Ascending aorta (tissue), 2 donors: ENCODE measurements at places on chromosomes 7 and 10. TPM values are rescaled to one million over a fixed set of nuclear protein-coding genes. Genes with fewer than 3 reads are reported as not detected.

DNA sequence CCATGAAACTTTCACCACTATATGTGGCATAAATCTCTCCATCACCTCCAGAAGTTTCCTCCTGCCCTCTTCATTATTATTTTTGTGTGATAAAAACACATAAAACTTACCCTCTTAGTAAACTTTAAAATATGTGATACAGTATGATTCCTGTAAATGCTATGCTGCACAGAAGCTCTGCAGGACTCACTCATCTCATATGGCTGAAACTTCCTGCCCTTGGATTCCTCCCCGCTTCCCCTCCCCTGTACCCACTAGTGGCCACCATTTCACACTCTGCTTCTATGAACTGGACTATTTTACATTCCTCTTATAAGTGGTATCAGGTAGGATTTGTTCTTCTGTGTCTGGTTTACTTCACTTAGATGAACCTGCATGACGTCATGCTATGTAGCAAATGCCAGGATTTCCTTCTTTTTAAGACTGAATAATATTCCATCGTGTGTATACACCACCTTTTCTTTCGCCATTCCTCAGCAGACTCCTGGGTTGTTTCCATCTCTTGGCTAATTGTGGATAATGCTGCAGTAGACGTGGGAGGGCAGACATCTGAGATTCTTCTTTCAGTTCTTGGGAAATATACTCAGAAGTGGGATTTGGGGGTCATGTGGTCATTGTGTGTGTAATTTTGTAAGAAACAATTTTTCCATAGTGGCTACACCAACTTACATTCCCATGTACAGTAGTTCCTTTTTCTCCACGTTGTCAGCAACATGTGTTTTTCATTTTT, 335.2 kb downstream of the SDK1 start:
- DNase-seq: no peak

CYP26A1 gene
- not detected for total RNA-seq

DNAJB12 gene
- 46.1 TPM for total RNA-seq

DNA sequence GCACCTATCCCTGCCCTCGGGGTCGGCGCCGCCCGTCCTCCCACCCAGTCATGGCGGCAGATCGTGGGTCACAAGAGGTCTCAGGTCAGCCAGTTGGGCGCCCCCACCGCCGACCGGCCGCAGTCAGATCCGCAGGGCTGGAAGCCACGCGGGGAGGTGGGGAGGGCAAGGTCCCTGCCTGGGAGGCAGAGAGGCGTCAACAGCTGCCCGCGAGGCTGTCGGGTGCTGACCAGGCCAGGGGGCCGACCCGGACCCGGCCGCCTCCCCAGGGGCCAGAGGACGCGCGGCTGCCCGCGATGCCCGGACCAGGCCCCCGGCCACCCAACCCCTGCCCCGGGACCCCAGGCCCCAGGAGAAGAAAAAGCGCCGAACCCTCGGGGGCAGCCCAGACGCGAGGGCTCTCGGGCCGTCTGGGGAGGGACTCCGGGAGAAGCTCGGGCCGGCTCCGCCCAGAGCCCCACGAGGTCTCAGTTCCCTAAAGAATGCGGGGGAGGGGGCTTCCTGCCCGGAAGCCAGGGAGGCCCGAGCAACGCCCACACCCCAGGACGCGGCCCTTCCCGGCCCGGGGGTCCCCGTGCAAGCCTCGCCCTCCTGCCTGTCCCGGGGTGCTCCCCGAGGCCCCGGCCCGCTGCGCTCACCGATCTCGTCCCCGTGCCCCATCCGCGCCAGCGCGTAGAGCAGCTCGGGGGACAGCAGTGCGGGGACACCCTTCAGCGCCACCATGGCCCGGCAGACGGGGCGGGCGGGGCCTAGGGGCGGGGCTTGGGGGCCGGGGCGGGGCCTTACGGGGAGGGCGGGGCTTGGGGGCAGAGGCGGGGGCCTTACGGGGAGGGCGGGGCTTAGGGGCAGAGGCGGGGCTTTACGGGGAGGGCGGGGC, at the start of gene FUOM:
Gene FUOM (minus strand): TSS at position 735 of the 877 bp plus-strand sequence. CDS start 12 bp downstream, at position 723.
- DNase-seq: no peak

DNA sequence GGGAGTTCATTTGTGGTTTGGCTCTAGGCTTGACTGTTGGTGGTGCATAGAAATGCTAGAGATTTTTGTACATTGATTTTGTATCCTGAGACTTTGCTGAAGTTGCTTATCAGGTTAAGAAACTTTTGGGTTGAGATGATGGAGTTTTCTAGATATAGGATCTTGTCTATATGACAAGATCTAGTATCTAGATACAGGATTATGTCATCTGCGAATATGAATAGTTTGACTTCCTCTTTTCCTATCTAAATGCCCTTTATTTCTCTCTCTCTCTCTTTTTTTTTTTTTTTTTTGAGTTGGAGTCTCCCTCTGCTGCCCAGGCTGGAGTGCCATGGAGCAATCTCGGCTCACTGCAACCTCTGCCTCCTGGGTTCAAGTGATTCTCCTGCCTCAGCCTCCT, 62.9 kb downstream of the MGAM2 start:
- DNase-seq: no peak

DNA sequence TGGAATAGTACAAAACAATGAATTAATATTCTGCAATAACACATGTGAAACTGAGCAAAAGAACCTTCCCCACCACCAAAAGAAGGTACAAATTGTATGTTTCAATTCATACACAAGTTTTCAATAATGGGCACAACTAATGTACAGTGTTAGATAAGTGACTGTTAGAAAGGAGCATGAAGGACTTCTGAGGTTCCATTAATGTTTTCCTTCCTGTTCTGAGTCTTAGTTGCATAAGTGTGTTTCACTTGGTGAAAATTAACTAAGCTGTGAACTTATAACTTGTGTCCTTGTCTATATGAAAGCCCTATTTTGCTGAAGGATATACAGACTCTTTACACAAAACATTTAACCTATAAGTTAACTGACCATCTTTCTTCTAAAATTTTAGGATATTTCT, 8.2 kb downstream of the GSAP start:
- no peak for DNase-seq

TRAPPC14 gene
- 22.0 TPM for total RNA-seq

FAM25G gene
- total RNA-seq: not detected

ENTPD1 gene
- total RNA-seq: 41.6 TPM

DNA sequence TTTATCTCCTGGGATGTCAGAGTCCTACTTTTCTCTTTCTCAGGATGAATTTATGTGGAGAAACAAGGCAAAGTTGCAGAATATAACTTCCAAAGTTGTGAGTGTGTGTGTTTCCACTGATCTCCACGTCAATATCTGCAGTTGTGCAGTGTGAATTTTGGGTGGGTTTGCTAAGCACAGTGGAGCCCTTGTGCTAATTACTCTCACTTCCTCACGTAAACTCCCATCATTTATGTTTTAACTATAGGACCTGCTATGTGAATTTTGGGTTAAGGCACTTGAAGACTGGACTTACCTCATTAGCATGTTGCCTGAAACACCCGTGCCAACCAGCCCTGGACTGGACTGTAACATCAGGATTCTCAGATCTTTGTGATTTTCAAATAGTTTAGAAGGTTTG, 51.9 kb upstream of the NPVF start:
- DNase-seq: no peak

- no peak for DNase-seq
These were observed 398.5 kb upstream of the CNTNAP2 start for GRCh38 chr7:145718129-145718528.

MICU1 gene
- 18.9 TPM for total RNA-seq

C10orf143 gene
- 0.11 TPM for total RNA-seq

DNA sequence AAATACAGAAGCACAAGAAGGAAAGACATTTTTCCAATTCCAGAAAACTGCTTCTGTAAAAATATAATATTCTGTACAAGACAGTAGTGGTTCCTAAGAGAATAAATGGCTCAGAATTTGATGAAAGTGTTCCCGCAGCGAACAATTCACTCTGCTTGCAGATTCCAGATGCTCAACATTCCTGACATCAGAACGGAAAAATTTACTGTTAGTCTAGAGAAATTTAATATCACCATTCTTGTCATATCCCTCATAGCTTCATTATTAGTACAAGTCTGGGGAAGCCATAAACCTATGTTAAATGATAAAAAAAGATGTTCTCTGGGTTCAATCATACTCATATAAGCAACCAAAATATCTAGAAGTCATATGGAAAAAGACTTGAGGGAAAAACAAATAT, 83.6 kb downstream of the MPP7 start:
- DNase-seq: no peak

DNA sequence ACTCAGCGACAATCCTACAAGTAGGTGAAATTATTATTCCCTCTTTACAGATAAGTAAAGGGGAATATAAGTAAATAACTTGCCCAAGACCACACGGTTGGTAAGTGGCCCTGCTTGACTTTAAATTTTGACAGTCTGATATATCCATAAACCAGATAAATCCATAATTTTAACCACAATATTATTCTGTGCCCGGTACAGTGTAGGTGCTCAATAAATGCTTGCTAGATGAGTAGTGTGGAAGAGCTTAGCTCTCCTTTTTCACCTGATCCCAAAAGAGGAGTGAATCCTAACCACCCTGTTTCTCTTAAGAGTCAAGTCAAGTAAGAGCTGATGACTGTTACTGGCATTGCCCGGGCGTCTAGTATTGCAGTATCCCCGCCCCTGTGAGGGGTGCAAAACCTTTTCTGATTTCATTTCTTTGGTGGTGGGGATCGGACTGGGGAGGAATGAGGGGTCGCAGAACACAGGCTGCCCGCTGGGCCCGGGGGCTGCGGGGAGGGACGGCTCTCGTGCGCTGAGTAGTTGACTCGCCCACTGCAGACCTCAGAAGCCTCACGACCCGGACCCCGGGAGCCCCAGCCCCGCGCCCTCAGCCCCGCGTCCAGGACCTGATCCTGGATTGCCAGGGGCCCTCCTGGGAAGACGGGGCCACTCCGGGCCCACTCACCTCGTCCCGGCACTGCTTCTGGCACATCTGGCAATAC, 490 bp downstream of the KIN start:
- no peak for DNase-seq

DNA sequence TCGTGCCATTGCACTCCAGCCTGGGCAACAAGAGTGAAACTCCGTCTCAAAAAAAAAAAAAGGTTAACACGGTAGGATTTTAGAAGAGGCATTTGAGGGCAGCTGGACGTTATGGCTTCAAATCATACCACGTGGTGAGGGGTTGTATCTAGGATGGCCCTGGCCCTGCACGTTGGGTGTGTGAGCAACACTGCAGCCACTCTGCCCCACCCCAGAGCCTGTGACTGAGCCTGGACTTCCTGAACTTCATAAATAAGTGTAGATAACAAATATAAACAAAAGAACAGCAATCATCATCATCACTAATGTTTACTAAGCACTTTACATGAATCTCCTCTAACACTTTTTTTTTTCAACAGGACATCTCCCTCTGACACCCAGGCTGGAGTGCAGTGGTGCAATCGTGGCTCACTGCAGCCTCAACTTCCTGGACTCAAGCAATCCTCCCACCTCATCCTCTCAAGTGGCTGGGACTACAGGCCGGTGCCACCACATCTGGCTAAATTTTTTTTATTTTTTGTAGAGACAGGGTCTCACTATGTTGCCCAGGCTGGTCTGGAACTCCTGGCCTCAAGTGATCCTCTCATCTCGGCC, 169.5 kb upstream of the FRMD4A start:
- DNase-seq: no peak
